ENCODE measurements at places on chromosomes 12 and 14.
A peak's percentile ranks its signal among the peaks of the same experiment; 100 is the strongest.

DNA sequence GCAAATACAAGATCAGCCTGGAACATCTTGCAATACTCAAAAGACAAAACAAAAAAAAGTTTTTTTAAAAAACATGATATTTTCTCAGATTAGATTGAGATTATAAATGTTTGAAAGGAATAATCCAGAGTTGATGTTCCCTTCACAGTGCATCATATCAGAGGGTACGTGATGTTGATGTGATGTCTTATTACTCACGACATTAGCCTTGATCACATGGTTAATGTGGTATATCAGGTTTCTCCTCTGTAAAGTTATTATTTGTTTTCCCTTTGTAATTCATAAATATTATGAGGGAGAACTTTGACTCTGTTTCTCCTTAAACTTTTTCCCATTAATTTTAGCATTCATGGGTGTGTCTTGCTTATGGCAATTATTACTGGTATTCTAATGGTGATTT is 26.6 kb downstream of the LIMA1 start:
- no peak for DNase-seq

DNA sequence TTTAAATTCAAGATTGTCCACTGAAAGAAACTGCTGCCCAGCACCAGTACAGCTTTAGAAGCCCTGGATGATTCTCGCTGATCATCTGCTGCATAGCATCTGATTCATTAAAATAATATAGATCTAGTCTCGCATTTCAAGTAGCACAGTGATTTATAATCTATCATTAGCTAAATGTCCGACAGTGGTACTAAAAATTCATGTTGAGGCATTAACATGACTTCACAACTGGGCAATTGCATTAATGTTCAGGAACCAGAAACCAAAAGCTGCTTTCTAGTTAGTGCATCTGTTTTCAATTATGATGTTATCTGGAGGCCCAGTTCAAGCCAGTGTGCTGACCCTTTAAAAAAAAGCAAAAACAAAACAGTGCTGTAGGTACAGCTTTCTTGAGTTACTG is 1987.2 kb upstream of the SEL1L start:
- no peak for DNase-seq

DNA sequence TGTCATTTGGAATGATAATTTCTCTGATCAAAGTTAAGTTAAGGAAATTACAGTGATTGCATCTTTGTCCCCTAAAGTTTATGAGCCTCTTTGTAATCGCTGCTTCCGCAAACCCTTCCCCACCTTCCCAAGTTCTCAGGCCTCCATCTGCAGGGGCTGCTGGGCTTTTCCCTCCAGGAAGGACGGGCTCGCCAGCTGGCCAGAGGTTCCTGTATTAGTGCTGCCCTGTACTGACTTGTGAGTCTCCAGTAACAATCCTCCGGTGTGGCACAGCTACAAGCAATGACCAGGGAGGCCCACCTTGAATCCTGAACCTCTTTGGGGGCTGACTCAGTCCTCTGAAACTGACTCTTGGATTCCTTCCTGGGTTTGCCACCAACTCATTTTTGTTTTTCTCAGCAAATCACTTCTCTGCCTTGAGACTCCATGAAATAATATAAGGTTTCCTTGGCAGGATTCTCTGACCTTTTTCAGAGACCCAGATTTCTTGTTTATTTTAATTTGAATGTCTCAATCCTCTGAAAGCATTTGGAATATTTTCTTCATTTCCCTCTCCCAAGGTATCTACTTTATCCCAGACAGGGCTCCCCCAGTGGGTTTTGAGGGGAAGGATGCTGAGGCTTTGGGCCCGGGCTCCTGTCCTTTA is 398.6 kb downstream of the ZFP36L1 start:
- no peak for DNase-seq

- DNase-seq: no peak
Measured at GRCh38 chr12:77609016-77609415, 221.7 kb upstream of the NAV3 start.

- DNase-seq: no peak
Measured at GRCh38 chr12:103712216-103712615, 125.1 kb downstream of the STAB2 start.

DNA sequence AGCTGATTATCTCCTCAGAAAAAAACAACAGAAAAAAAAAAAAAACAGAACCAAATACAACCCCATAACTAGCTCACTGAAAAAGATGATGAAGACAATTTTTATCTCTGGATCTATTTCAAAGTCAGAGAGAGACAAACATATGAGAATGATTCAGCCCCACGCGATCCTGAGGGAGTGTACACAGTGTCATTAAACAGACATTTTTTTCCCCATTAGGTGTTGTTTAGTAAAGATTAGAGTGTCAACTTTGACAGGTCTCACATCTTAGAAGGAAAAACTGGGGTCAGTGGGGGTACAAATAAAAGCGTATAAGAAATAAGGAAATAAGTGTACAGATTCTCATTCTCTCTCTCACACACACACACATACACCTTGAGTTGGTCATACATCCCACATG is 635.4 kb downstream of the NRXN3 start:
- DNase-seq: no peak

- peak; percentile 55 for DNase-seq
Measured at GRCh38 chr12:87344699-87345098, 684.5 kb downstream of the C12orf50 start.

GRCh38 chr14:58002618-58003017 is 136.7 kb upstream of the SLC35F4 start:
- DNase-seq: no peak

DNA sequence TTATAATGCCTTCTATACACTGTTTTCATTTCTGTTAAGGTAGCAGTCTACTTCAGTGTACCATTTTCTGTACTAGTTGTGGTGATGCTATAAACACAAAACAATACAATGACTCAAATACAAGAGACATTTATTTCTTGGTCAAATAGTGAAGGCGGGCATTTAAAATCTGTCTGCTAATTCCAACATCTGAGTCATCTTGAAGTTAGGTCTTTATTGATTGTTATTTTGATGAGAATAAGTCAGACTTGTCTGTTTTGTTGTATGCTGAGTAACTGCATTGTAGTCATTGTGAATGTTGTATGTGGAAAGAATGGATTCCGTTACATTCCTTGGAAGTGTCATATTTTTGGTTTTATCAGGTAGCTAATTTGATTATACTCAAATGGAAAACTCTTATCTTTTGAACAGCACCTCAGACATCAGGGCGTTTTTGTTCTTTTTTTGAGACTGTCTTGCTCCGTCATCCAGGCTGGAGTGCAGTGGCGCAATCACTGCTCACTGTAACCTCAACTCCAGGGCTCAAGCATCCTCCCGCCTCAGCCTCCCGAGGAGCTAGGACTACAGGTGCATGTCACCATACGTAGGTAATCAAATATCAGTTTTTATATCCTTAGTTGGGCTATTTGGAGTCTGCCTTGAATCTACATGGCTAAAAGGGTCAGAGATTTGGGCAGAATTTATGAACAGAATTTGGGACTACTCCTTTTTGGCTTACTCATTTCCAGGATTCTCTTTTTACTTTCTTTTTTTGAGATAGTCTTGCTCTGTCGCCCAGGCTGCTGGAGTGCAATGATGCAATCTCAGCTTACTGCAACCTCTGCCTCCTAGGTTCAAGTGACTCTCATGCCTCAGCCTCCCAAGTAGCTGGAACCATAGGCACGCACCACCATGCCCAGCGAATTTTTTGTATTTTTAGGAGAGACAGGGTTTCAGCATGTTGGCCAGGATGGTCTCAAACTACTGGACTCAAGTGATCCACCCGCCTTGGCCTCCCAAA is 56.8 kb downstream of the PAPLN start:
- no peak for DNase-seq

DNA sequence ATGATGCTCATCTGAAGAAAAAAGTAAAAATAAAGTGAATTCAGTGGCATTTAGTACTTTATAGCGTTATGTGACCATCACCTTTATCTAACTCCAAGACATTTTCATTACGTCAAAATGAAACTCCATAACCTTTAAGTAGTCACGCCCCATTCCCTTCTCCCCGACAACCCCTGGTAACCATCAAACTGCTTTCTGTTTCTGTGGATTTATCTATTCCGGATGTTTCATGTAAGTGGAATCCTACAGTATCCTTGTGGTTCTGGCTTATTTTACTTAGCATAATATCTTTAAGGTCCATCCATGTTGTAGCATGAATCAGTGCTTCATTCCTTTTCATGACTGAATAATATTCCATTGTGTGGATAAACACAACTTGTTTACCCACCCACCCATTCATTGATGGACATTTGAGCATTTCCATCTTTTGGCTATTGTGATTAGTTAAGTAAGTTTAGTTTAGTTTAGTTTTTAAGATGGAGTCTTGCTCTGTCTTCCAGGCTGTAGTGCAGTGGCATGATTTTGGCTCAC is 18.5 kb upstream of the MAP1LC3B2 start:
- DNase-seq: no peak

DNA sequence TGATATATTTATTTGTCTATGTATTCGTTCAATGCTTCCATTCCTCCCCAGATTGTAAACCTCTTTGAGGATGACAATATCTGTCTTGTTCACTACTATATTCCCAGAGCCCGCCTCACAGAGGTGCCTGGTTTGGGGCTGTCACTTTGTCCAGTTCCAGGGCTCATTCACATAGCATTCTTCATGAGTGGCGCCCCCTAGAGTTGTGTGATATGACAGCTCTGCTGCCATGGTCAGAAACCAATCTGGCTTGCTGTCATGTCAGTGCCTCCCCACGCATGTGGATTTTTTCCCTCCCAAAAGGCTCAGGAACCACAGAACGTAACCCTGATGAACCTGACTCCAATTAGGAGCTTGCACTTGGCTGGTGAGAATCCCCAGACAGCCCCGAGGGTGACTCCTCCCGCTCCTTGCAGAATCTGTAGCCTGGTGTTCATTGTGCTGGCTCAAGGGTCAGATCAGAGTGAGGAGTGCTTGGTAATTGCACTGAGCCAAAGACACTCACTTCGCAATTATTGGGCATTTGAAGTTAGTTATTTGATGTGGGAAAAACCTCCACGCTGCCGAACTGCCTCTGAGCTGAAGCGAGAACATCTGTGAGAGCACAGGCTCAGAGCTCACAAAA is 145.5 kb downstream of the PTPN11 start:
- no peak for DNase-seq

GRCh38 chr14:60204843-60205774 is 39.9 kb upstream of the DHRS7 start:
- DNase-seq: no peak

- no peak for DNase-seq
Measured at GRCh38 chr14:53608369-53608768, 348.3 kb downstream of the BMP4 start.

- DNase-seq: no peak
Measured at GRCh38 chr14:70398280-70398679, 18.6 kb downstream of the SYNJ2BP start.

DNA sequence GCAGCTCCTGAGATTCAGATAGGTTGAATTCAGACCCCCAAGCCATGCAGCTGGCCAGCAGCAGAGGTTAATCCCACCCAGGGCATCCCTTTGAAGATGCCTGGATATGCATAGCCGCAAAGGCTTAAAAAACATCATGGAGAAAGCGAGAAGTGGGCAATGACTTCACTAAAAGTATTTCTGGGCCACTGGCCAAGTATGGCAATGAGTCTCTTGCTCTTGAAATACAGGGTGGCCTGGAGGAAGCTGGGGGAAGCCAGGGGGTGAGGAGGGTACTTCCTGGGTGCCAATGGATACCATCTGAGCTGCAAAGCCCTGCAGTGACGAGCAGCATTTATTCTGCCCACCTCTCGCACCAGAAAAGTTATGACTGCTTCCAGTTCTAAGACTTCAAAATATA is 539.3 kb upstream of the TBX3 start:
- DNase-seq: peak; percentile 12

Measured in OCI-M1 (cell line).